ENCODE measurements at places on chromosomes 3 and 15. TPM values are rescaled to one million over a fixed set of nuclear protein-coding genes. Genes with fewer than 3 reads are reported as not detected.

The SLC9C1 gene
- not detected for total RNA-seq

DNA sequence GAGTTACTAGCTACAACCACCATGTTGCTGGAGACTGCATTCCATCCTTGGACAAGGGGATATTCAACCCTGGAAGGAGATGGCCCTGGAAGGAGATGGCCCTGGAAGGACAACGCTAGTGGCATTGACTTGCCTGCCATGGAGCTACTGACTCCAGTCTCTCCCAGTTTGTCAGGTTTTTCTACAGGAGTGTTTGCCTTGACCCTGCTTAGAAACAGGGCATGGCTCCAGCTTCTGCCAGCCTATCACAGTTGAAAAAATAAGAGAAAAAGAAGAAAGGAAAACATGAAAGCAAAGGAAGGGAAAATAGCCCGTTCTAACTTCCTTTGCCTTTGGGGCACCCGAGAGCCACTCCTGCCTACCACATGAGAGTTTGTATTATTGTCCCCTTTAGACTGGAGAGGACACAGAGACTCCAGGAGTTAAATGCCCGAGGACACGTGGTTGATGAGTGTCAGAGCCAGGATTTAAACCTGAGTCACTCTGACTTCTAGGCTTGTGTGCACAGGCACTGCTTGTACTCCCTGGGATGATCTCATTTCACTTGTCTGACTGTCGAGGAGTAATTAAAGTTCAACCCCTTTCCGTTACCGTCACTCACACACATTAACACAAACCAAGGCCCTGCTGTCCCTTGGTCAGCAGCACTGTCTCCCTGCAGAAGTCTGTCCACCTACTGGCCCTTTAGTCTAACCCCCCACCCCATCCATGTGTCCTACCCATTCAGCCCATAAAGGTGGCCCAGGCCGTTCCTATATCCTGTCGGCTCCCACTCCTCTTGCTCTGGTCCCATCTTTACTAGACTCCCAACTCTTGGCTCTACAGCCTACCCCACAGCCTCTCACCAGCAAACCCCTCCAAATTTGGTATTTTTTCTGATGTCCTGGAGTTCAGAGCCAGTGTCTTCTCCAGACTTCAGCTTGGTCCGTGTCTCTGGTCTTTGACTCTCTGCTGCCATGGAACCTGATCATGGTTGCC is 46.1 kb downstream of the C2CD4A start:
- no peak for DNase-seq

- DNase-seq = no peak
Observed at GRCh38 chr15:38332711-38333110, 80.1 kb downstream of the SPRED1 start.

DNA sequence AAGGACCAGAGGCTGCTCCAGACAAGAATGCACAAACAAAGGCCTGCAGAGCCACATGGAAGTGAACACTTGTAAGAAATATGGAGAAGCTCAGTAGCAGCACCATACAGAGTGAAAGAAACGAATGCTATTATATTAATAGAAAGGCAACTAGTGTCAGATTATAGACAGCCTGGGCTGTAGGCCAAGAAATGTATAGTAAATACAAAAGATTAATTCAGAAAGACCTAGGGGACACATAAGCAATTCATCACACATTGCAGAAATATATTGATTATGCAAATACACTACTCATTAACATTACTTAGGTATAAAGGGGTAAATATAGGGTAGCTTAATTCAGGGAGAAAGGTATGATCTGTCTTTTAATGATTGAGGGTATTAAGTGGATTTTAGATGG is 69.5 kb upstream of the GUCA1C start:
- DNase-seq = no peak

DNA sequence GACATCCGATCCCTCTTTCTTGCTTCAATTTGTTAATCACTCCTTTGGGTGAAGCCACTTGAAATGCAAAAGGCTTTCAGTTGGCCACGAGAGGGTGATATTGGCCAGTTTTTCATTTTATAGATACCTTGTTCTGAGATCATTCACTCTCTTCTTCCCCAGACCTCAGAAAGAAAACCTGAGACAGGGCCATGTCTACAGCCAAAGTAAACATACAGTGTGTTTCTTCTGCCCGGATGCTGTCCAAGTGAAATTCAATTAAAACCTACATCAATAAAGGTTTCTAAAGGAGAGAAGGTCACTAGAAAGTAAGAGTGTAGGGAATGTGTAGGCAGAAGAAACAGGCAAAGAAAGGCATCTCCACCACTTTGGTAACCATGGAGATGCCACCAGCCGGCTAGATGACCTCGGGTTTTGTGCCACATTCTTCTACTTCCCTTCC is 39.5 kb upstream of the FMN1 start:
- peak; percentile 51 for DNase-seq

The LEKR1 gene
- not detected for total RNA-seq

DNA sequence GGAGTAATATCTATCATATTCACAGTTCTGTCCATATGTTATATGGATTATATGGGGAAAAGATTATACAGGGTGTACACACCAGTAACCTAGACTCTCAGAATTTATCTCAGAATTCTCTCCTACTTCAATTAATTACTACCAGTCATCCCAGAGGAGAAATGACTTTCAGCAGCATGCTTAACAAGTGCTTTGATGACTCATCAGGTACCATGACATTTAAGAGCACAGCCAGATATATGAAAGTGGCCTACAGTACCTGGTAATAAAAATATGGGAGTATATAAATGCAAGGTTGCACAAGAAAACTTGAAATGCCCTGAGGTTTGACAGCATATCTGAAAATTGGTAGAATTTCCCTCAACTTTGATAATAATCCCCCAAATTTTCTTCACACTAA is 1273.0 kb downstream of the OTOL1 start:
- DNase-seq = no peak

DNA sequence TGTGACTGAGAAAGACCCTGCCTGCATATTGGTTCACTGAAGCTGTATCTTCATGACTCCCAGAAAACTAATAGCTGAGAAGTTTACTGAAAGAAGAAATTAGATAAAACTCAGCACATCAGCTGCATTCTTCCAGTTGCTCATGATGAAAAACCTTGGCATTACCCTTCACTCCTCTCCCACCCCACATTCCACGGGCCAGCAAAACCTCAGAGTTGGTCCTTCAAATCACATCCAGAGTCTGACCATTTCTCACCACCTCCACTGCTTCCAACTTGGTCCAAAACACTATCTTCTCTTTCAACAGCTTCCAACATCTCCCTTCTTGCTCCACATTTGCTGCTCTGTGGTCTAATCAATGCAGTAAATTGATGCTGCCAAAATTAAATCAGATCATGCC is 97.1 kb downstream of the CD47 start:
- no peak for DNase-seq

- peak; percentile 47 for DNase-seq
Observed at GRCh38 chr3:82133070-82133606, 371.7 kb upstream of the GBE1 start.

DNA sequence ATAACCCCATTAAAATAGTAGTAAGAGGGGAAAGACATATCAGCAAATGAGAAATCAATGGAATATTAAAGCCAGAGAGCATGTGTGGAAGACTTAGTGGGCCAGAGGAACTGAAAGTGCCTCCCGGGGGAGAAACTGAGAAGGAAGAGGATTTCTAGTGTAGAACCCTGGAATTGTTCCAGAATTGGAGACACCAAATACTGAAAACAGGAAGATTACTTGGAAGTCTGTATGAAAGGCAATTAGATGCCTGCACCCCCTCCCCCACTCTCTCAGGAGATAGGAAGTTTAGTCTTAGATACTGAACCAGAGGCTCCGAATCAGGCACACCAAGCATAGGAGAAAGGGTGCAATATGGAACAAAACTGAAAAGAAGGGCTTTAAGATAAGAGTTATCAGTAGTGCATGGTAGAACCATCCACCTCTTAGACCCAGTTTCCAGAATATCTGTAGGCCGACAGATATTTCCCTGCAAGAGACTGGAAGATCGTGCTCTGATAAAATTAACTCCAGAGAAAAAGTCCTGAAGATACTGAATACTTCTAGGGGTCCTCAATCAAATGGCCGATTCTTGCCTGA is 32.4 kb downstream of the KLHL18 start:
- DNase-seq = no peak

DNA sequence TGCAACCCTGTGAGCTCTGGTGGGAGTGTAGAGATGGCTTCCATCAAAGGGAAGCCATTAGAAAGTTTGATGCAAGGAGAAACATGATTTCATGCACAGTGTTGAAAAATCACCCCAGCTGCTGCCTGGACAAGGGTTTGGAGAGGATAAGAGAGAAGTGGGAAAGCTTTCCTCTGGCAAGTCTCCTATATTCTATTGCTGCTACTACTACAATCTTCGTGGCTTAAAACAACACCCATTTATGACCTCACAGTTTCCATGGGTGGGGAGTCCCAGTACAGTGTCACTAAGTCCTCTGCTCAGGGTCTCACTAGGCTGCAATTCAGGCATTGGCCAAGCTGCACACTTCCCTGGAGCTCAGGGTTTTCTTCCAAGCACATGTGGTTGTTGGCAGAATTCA is 229.3 kb downstream of the TAFA4 start:
- DNase-seq = no peak

- no peak for DNase-seq
Observed at GRCh38 chr15:98643115-98643514, 5.2 kb upstream of the IGF1R start.

The PDCD6IP gene
- total RNA-seq = 193 TPM

- no peak for DNase-seq
Observed at GRCh38 chr3:59065240-59065639, 15.4 kb upstream of the CFAP20DC start.

The FBXL2 gene
- not detected for total RNA-seq

GRCh38 chr15:43118829-43119228 is 13.0 kb upstream of the UBR1 start:
- no peak for DNase-seq

- DNase-seq = no peak
Observed at GRCh38 chr3:55959471-55960080, 472.5 kb upstream of the WNT5A start.

The GREM1 gene
- not detected for total RNA-seq

DNA sequence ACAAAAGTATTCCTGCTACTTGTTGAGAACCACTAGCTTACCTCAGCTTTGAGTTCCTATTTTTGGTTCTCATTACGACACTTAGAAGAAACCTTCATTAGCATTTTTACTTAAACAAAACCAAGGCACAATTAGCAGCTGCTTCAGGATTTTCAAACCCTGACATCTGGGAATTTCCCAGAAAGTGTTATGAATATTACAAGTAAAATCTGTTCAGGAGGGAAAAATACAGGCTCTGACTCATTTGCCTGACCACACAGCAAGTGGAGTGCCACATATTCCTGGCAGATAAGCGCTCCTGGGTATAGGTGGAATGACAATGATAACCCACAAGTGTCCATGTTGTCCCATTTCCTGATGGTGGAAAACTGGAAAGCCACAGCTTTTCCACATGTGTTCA is 10.3 kb upstream of the RFTN1 start:
- DNase-seq = no peak

The THPO gene
- total RNA-seq = not detected

DNA sequence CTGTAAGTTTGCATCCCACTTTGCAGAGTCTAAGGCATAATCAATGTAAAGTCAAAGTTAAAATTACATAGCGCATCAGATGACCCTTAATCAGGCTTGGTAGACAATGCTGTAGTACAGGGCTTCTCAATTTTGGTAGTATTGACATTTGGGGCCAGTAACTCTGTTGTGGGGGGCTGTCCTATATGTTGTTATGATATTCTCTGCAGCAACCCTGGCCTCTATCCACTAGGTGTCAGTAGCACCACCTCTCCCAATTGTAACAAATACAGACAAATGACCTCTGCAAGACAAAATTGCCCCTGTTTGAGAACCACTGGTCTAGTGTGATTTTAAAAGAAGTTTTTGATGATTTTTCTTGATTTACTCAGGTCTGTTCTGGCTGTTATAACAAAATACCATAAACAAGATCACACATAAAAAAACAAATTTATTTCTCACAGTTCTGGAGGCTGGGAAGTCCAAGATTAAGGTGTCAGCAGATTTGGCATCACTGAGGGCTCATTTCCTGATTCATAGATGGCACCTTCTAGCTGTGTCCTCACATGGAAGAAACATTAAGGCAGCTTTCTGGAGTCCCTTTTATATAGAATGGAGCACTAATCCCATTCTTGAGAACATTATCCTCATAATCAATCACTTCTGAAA is 37.6 kb upstream of the SLC9A9 start:
- peak; percentile 55 for DNase-seq

The RASGRF1 gene
- total RNA-seq = 4.5 TPM

DNA sequence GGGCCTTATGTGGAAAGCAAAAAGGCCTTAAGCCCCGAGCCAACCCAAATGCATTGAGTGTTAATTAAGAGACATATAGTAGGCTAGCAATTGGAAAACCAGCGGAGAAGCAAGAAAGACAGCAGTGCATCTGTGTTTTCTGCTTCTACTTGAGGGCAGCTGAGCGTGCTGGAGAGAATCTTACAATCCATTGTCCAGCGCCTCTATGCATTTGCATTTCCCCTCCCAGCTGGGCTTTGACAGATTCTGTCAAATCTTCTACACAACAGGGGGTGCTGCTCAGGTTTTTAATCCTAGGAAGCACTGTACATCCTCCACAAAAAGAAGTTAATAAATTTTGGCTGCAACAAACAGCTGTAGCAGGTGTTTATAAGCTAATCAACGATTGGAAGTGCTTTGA is 23.9 kb downstream of the SSR3 start:
- no peak for DNase-seq

DNA sequence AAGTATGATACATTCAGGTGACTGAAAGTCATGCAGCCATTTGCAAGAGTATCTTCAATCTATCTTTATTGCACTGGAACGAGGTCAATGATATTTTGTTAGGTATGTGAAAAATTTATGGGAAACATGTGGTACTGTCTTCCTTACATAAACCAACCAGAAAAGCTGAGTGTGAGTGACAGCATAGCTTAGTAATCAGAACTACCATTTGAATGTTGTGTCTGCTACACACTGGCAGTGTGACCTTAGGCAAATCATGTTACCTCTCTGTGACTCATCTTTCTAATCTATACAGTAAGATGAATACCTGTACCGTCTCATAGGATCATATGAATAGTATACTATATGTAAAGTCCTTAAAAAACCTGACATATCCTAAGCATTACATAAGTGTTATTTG is 337.9 kb upstream of the IL12A start:
- no peak for DNase-seq

GRCh38 chr3:179299999-179300613 is 22.7 kb upstream of the ZNF639 start:
- DNase-seq = no peak

DNA sequence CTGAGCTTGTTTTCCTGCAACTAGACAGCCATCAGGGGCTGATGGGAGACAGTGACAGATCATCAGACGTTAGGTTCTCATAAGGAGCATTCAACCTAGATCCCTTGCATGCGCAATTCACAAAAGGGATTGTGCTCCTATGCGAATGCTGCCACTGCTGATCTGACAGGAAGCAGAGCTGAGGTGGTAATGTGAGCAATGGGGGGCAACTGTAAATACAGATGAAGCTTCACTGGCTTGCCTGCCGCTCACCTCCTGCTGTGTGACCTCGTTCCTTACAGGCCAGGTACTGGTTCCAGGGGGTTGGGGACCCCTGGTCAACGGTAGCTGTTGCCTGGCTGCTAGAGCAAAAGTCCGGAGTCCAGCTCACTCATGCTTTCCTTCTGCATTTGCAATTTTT is 26.4 kb upstream of the KCNAB1 start:
- DNase-seq = no peak

Data from OCI-LY7 (cell line).